Muscle of arm (tissue), 14 donors: ENCODE measurements at places on chromosomes 2 and 18. TPM values are rescaled to one million over a fixed set of nuclear protein-coding genes. Genes with fewer than 3 reads are reported as not detected.

The CERKL gene
- polyA plus RNA-seq, result not detected

The GATA6 gene
- 1.2 TPM for polyA plus RNA-seq

The TUBA3D gene
- polyA plus RNA-seq, result 0.25 TPM

The CFC1 gene
- not detected for polyA plus RNA-seq

The NYAP2 gene
- not detected for polyA plus RNA-seq

The MALL gene
- polyA plus RNA-seq, result 10.1 TPM
